ENCODE measurements at places on chromosomes 4 and X.

- no peak for DNase-seq
Observed at GRCh38 chr4:13174001-13174400, 310.1 kb downstream of the RAB28 start.

DNA sequence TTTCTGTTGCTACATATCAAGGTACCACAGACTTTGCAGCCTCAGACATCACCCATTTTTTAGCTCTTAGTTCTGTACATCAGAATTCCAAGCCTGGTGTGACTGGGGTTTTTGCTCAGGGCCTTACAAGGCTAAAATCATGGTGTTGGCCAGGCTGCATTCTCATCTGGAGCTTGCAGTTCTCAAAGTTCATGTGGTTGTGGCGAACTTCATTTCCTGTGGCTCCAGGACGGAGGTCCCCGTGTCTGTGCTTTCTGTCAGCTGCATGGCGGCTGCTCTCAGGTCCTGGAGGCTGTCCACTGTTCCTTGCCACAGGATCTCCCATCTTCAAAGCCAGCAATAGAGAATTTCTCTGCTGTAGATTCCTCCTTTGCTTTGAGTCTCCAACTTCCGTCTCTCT lies 157.4 kb downstream of the STIM2 start:
- no peak for DNase-seq

DNA sequence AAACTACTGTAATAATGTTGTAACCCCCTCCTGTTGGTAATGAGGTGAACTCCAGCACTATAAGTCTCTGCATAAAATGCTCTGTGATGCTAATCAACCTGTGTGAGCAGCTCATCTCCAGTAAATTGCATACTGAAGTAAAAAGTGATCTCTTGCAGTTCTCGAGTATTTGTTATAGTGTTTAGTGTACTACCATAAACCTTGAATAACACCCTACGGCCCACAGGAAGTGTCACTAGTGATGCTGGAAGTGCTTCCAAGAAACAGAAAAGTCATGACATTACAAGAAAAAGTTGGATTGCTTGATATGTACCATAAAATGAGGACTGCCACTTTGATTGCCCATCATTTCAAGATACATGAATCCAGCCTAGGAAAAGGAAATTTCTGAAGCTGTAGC lies 39.0 kb downstream of the IL15 start:
- no peak for DNase-seq

- DNase-seq, result no peak
Observed at GRCh38 chr4:6373541-6374410, 98.6 kb downstream of the PPP2R2C start.

DNA sequence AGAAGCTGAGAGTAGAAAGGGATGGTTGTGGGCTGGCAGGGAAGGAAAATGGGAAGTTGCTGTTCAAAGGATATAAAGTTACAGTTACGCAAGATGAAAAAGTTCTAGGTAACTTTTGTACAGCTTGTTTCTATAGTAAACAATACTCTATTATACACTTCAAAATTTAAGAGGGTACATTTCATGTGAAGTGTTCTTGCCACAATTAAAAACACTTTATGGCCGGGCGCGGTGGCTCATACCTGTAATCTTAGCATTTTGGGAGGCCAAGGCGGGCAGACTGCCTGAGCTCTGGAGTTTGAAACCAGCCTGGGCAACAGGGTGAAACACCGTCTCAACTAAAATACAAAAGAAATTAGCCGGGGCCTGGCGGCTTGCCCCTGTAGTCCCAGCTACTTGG lies 623.6 kb downstream of the STIM2 start:
- DNase-seq, result no peak

DNA sequence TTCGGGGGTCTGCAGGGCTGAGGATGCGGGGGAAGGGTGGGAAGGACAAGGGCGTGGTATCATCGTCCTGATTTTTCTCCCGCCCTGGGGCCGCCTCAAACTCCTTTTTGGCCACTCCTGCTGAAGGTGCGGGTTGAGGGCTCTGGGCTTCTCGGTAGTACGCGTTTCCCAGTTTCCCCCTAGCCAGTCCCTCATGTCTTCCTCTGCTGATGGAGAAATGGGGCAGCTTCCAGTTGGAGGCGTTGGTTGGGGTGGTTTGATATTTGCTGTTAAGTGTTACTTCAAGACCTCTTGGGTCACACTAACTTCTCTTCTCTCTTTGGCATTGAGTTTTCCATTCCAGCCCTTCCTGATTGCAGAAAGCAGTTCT lies 482 bp downstream of the GSTCD start:
- DNase-seq, result no peak

DNA sequence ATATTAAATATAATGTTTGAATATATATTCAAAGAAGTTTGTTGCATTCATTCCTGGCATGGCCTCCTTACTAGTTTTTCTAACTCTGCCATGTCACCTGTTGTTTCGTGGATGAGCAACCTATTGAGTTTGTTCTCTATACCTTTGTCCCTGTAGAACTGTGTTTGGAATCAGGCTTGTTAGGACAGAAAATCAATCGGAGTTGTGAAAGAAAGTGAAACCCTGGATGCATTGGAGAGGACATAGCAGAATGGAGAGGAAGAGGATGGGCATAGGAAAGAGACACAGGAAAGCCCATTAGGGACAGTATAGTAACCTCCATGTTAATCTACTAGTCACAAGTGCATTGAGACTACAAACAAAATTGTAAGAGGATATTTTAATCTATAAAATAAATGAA lies 31.2 kb downstream of the ANK2 start:
- no peak for DNase-seq

- no peak for DNase-seq
Observed at GRCh38 chr4:150962245-150962644, 52.8 kb downstream of the LRBA start.

GRCh38 chr4:135739354-135739753 lies 1537.8 kb upstream of the PABPC4L start:
- DNase-seq, result no peak

- DNase-seq, result no peak
Observed at GRCh38 chr4:128675083-128675482, 134.4 kb upstream of the JADE1 start.

GRCh38 chr4:186808630-186809018 lies 85.0 kb upstream of the FAT1 start:
- no peak for DNase-seq

DNA sequence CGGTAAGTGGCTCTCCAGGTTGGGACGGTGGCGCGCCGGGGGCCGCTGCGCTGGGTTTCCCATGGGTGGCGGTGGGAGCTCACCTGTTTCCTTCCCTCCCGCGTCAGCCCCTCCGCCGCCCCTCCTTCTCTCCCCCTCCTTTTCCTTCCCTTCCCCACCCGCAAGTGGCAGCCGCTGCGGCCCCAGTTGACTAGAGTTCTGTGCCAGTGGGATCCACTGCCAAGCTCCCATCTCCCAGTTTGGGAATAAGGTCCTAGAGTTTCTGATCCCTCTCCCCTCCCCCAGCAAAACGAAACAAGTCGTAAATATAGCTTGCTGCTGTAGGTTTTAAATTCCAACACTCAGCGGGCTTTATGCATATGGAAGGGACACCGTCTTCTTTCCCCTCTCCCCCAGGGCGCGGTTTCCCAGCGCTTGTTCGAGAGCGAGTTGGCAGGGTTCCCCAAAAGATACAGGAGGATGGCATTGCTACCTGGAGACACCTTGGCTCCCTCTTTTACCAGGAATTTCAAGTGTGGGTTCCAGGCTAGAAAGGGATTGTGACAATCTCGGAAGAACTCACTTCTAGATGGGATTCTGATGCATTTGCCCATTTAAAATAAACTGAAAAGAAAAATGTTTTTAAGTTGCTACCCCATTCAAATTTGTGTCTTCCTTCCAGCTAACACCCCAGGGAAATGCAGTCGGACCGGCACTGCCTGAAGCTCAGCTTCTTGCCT lies 1.2 kb downstream of the TLL1 start:
- no peak for DNase-seq

- DNase-seq, result no peak
Observed at GRCh38 chr4:108943976-108944591, 181.2 kb upstream of the ETNPPL start.

GRCh38 chrX:104351173-104351769 lies 96.5 kb upstream of the ESX1 start:
- no peak for DNase-seq

GRCh38 chrX:147875866-147876596 lies 35.7 kb upstream of the FMR1 start:
- no peak for DNase-seq

DNA sequence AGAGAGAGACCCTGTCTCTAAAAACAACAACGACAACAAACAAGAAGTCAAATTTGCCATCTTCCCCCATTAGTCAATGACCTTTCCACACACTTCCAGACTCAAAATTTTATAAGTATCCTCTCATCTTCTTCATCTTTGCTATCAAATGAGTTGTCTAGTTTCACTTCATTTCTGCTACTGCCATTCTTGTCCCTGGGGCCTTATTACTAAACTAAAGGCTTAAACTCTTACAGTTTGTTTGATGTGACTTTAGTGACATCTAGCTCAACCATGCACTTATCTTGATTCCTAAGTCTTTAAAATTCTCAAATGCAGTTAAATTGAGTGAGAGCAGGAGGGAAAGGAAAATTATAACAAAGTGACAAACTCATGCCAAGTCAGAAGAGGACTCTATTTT lies 271.8 kb upstream of the GK2 start:
- no peak for DNase-seq

DNA sequence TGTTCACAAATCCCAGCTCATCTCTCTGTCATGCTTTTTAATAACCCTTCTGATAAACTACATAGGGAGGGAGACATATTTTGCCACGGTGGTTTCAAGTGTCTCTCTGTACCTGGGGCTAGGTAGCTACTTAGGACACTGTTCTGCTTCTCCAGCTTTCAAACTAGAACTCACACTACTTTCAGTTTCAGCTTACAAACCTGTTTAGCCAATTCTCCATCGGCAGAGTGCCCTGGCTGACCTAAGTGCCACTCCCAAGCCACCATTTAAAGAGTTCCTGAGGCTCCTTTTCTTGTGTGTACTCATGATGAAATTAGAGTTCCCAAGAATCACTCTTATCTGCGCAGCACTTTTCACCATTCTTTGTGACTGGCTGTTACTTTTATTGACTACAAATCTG lies 899.2 kb downstream of the FAT4 start:
- no peak for DNase-seq

DNA sequence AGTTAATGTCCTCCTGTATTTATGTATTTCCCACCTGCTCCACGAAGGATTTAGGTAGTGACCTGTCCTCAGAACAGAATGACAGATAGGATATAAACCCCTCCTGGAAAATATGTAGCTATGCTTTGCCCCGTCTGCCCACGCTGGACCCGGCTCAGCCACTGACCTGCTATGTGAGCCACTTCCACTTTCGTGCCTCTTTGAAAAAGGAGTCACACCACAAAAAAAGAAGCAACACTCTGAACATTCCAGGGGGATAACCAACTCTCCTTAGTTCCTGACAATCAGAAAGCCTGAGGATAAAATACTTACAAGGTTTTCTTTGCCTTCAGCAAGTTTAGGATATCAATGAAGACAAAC lies 11.1 kb downstream of the ACSL1 start:
- DNase-seq, result no peak

DNA sequence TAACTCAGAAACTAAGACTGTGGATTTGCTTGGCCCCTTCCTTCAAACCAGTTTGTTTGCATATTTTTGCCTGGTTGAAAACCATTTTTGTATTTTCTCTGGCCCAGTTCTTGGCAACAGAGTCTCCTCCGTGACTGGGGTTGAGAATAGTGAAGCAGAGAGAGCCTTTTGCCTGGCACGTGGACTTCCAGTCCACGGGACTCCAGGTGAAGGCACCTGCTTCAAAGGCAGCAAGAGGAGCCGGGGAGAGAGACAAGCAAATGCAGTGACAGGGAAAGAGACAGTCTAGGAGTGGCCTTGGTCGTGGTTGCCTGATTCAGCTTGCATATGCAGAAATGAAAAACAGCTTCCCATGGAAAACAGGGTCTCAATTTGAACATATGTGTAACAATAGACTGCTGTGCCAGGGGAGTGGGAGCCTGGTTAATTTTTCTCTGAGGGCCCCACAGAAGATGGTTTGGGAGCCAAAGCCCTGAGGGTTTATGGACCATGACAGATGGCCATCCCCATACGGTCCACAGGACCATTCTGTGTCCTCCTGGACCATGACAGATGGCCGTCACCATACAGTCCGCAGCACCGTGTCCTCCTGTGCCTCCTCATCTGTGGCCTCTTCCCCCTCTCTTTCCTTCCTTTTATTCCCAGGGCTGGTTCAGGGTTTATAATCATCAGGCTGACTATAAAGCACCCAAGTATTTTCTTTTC lies 272.2 kb upstream of the RASGEF1B start:
- no peak for DNase-seq

DNA sequence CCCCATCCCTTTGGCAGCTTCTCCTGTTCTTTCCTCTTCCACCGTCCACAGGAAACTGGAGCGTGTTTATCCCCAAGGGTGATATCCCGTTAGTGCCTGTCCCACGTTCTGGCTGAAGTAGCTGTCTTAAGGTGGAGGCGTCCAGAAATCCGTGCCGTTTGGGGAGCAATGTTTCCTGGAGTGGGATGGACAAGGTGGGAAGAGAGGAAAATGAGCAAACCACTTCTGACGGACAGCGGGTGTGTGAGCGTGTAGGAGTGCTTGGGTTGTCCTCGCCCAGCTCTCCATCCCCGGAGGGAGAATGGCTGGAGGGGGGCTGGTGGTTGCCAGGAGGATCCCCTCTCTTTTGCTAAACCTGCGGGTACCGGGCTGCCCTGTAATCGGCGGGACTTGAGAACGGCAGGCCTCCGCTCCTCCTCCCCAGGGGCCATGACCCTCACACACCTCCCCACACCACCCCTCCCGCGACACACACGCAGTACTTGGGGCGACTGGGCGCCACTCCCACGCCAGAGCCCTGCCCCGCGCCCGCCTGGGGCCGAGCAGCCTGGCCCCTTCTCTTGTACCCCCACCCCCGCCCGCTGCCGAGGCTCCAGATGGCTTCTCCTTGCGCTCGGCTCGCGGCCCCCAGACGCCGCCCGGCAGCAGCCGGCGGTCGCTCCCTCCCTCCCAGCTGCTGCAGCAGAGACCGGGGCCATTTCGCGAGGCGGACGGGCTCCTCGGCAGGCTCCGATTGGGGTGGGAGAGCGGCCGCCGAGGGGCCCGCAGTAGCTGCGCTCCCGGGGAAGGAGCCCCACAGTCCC lies 13.9 kb upstream of the PRDM8 start:
- no peak for DNase-seq

GRCh38 chrX:103817502-103817901 lies 14.6 kb downstream of the RAB9B start:
- no peak for DNase-seq

- no peak for DNase-seq
Observed at GRCh38 chrX:53357799-53358530, 64.5 kb downstream of the SMC1A start.

GRCh38 chr4:27245216-27245615 lies 384.6 kb downstream of the STIM2 start:
- DNase-seq, result no peak

- DNase-seq, result no peak
Observed at GRCh38 chr4:151468715-151469696, 60.0 kb downstream of the FHIP1A start.
